NCI-H187 (cell line): ENCODE measurements at places on chromosomes 16 and 17.

- no peak for DNase-seq
Measured at GRCh38 chr17:48579471-48579759, 1.3 kb upstream of the HOXB4 start.

GRCh38 chr16:87254296-87254695 is 62.9 kb downstream of the C16orf95 start:
- DNase-seq, result no peak

- no peak for DNase-seq
Measured at GRCh38 chr17:71431146-71431545, 689.7 kb upstream of the SOX9 start.

DNA sequence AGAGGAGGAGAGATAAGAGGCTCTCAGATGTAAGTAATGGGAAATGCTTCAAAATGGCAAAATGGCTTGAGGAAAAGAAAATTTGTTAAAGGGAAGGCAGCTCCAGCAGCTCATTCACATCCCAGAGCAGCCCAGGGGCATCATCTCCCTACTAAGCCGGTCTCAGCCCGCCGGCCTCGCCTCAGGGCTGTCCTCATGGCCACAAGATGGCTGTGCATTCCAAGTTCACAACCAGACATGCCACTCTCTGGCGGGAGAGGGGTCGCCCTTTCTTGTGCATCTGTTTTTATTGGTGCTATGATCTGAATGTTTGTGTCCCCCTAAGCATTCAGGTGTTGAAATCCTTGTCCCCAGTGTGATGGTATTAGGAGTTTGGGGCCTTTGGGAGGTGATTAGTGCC is 13.5 kb upstream of the SLC47A2 start:
- DNase-seq, result no peak

DNA sequence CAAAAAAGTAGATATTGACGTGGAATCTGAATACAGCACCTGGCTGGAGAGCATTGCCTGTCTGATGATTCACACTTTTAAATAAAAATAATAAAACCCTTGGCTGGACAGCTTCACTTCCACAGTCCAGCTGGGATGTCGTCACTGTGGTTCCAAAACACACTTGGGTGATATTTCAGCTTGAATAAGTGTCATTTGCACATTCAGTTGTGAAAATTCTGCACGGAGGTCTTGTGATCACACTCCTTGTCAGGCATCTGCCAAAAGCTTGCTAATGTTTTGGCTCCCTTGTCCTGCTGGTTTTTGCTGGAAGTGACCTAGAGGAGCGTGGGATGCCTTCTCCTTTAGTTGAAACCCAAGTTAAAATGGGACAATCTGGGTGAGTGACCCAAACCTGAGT is 60.7 kb downstream of the PCTP start:
- DNase-seq, result no peak

GRCh38 chr16:89375686-89376085 is 114.7 kb downstream of the ANKRD11 start:
- no peak for DNase-seq

DNA sequence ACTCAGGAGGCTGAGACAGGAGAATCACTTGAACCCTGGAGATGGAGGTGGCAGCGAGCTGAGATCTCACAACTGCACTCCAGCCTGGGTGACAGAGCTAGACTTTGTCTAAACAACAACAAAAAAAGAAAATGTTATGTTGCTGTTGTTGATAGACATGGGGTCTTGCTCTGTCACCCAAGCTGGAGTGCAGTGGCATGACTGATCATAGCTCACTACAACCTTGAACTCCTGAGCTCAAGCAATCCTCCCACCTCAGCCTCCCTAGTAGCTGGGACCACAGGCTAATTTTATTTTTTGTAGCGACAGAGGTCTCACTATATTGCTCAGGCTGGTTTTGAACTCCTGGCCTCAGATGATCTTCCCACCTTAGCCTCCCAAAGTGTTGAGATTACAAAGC is 20.0 kb downstream of the FBXO47 start:
- no peak for DNase-seq

DNA sequence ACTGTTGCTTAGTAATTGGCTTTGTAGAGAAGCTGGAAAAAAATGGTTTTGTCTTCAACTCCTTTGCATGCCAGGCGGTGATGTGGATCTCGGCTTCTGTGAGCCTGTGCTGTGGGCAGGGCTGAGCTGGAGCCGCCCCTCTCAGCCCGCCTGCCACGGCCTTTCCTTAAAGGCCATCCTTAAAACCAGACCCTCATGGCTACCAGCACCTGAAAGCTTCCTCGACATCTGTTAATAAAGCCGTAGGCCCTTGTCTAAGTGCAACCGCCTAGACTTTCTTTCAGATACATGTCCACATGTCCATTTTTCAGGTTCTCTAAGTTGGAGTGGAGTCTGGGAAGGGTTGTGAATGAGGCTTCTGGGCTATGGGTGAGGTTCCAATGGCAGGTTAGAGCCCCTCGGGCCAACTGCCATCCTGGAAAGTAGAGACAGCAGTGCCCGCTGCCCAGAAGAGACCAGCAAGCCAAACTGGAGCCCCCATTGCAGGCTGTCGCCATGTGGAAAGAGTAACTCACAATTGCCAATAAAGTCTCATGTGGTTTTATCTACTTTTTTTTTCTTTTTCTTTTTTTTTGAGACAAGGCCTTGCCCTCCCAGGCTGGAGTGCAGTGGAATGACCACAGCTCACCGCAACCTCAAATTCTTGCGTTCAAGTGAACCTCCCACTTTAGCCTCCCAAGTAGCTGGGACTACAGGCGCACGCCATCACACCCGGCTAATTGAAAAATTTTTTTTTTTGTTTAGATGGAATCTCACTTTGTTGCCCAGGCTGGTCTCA is 6.2 kb upstream of the TMEM235 start:
- no peak for DNase-seq

GRCh38 chr17:40104594-40105486 is 4.5 kb upstream of the NR1D1 start:
- no peak for DNase-seq

- DNase-seq, result no peak
Measured at GRCh38 chr17:2611627-2612026, 18.2 kb downstream of the PAFAH1B1 start.

DNA sequence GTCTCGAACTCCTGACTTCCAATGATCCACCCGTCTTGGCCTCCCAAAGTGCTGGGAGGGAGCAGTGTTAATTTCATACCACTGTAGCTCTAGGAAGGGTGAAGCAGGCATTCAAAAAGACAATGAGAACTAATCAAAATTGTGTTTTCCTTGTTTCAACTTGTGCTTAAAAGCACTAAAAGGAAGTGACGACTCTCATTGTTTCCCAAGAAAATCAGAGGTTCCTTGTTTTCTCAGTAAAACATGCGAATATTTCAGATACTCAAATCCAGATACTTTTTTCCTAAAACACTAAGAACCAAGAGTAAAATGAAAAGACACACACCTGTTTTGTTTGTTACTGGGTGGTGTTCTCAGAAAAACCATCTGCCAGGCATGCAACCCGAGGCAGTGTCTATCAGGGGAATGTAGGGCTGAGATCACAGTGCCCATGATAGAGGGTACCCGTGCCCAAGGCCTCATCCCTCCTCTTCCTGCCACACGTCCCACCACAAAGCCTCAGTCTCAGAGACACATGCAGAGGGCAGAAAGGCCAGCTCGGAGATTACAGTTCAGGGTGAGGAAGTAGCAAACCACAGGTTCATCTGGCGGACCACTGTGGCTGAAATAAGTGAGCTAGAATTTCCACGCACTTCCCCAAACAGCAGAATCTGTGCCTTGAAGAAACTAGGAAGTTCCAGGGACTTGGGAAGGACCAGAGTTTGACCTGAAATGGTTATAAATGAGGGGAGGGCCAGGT is 33.7 kb downstream of the GINS3 start:
- DNase-seq, result no peak

GRCh38 chr17:1882836-1883235 is 53.0 kb downstream of the RPA1 start:
- no peak for DNase-seq

GRCh38 chr16:6483469-6484033 is 849.1 kb upstream of the RBFOX1 start:
- DNase-seq, result no peak

- peak; percentile 1 for DNase-seq
Measured at GRCh38 chr16:71746442-71747046, 22.0 kb upstream of the PHLPP2 start.

- no peak for DNase-seq
Measured at GRCh38 chr17:37766971-37767370, 22.1 kb upstream of the HNF1B start.

- DNase-seq, result no peak
Measured at GRCh38 chr16:65377195-65377594, 255.3 kb upstream of the CDH11 start.

DNA sequence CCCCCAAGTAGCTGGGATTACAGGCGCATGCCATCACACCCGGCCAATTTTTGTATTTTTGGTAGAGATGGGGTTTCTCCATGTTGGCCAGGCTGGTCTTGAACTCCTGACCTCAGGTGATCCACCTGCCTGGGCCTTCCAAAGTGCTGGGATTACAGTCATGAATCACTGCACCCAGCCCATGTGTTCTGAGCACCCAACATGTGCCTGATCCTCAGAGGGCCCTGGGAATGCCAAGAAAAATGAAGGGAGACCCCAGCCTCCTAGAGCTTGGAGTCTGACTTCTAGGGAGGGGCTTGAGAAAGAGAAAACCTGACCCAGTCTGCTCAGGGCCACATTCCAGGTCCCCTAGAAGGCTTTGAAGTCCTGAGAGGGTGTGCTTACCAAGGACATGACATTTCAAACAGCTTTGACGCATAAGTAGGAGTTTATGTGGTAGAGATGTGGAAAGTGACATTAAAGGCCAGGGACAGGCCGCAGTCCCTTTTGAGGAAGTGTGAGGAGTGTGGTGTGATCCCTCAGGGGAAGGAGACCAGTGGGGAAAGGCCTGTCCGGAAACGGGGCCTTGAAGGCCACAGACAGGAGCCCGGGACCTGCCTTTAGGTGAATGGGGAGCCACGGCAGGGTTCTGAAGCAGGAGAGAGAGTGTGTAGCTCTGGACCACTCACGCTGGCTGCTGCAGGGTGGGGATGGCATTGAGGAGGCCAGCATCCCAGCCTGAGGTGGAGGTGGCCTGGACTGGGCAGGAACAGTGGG is 1.1 kb upstream of the CCL22 start:
- no peak for DNase-seq

DNA sequence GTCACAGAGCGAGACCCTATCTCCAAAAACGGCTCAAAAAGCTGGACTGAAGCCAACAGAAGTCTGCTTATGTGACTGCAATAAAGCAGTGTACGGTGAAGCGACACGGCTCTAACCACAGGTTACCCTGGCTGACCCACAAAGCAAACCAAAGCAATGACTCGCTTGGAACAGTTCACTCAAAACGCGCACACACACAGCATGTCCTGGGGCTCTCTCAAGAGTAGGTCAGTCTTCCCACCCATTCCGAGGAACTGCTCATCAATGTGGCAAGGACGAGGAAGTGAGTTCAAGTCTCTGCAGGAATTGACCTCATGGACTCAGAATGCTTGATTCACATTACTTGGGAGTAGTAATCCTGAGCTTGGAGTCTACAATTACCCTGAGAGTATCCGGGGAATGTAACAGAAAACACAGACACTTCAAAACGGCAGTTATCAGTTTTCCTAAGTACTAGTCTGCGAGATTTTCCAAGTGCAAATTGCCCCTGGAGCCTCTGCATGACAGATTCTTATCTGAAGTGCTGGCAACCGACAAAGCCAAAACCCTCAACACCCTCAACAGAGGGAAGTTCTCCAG is 25.4 kb downstream of the PELP1 start:
- DNase-seq, result no peak

- DNase-seq, result no peak
Measured at GRCh38 chr16:86025706-86026105, 126.7 kb downstream of the IRF8 start.

DNA sequence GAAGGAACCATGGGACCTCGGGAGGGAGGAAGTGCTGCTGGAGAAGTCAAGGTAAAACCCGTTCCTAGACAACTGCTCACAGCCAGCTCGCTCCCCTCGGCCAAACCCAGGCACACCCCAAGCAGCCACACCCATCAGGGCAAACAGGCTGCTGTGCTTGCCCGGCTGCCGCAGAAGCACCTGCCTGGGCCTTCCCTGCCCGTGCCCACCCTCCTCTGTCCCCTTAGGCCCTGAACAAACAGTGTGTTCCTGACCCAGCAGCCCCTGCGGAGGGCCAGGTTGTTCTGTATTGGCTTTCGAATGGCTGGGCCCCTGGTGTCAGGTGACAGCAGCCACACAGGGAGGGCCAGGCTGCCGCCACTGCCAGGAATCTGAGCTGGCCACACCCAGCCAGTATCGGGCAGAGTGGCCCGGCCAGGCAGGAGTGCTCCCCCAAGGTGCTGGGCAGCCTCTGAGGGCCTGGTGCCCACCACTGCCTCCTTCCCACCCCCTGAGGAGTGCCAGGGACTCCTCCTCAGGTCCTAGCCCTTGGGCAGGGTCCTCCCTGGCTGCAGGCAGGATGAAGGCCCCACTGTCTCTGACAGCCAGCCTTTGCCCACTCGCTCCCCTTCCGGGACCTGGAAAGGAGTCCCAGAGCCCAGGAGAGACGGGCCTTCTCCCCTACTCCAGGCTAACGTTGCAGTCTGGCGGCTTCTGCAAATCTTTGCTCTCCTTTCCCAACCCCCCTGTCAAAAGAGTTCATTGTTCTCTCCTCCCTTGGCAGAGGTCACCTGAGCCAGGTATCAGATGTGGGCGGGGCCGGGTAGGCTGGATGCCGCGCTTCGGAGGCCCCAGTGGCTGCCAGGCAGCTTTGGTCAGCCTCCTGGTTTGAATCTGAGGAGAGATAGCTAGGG is 24.0 kb downstream of the LLGL2 start:
- DNase-seq, result peak; percentile 87

DNA sequence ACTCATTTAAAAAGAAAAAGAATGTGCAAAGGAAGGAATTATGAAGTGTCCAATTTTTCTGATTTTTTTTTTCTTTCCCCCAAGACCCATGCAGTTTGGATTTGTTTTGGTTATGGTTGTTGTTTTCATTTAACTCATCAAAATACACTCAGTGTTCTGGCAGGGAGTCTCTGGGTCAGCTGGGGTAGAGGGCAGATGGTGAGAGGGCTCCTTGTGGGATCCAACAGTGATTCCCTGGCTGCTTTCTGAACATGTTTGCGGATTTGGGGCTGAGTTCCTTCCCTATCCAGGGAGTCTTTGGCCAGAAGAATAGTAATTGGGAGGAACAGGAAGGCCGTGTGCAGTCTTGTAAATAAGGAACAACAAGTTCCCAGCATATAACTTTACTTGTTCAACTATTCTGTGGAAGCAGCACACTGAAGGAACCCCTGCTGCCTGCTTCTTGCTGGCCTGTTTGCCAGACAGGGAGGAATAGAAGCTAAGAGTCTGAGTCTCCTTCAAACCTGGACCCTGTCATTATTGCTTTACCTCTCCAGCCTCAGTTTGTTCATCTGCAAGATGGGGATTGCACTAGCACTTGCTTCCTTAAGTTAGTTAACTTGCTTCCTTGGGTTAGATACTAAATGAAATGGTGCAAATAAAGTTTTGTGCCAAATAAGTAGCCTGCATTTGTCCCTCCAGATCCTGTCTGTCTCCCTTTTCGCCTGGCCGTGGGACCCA is 32.1 kb downstream of the C17orf67 start:
- DNase-seq, result no peak

- DNase-seq, result no peak
Measured at GRCh38 chr17:530851-531250, 178.2 kb upstream of the RPH3AL start.

- DNase-seq, result peak; percentile 55
Measured at GRCh38 chr16:67326472-67327309, at the start of the genes KCTD19 and LRRC36. Gene KCTD19 (minus strand): TSS chr16:67326741. CDS start chr16:67326707, 34 bp downstream. Gene LRRC36 (plus strand): TSS chr16:67326815. CDS start chr16:67326863, 48 bp downstream.

GRCh38 chr16:81394966-81395655 is 49.5 kb upstream of the CMIP start:
- no peak for DNase-seq
